T-cell (primary cell): ENCODE measurements at places on chromosomes 2 and 18.
A peak's percentile ranks its signal among the peaks of the same experiment; 100 is the strongest.

- H3K36me3 ChIP-seq, result no peaks in the 10 kb centered on the region
- no peaks in the 10 kb centered on the region for H3K27me3 ChIP-seq
- no peak overlapping the region for H3K27ac ChIP-seq
- no peaks in the 10 kb centered on the region for H3K4me1 ChIP-seq
- no peak for DNase-seq
Measured at GRCh38 chr2:173568054-173568453, 213.4 kb downstream of the CDCA7 start.

GRCh38 chr2:239824866-239825704 is 200.1 kb downstream of the NDUFA10 start:
- H3K36me3 ChIP-seq, result no peaks in the 10 kb centered on the region
- H3K4me1 ChIP-seq, result no peaks in the 10 kb centered on the region
- no peak overlapping the region for H3K27ac ChIP-seq

- no peaks in the 10 kb centered on the region for H3K36me3 ChIP-seq
- no peaks in the 10 kb centered on the region for H3K27me3 ChIP-seq
- H3K4me3 ChIP-seq, result no peak overlapping the region
- peaks cover 8% of the 10 kb centered on the region for H3K4me1 ChIP-seq
Measured at GRCh38 chr2:59463426-59463825, 1090.0 kb downstream of the BCL11A start.

GRCh38 chr2:121944072-121944831 is 188.8 kb downstream of the TSN start:
- H3K4me1 ChIP-seq, result no peaks in the 10 kb centered on the region
- H3K27me3 ChIP-seq, result no peaks in the 10 kb centered on the region
- DNase-seq, result no peak
- H3K27ac ChIP-seq, result no peak overlapping the region
- H3K4me3 ChIP-seq, result no peak overlapping the region

DNA sequence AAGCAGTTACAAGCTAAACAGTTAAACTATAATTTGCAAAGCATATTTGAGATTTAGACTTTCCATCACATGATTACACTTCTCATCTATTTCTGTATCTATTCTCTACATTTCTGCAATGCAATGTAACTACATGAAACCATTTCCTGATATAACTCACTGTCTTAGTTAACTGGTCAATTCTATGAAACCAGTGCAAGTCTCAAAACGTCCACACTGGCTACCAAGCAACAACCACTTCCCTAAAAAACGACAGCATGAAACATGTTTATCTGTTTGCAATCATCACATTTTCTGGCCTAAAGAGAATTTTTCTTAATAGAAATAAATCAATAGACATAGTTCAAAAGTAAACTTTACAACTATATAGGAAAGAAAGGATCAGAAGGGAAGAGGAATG is 17.4 kb downstream of the FECH start:
- no peaks in the 10 kb centered on the region for H3K4me1 ChIP-seq
- peaks cover 69% of the 10 kb centered on the region for H3K36me3 ChIP-seq
- no peak for DNase-seq
- H3K27me3 ChIP-seq, result no peaks in the 10 kb centered on the region
- H3K27ac ChIP-seq, result no peak overlapping the region

DNA sequence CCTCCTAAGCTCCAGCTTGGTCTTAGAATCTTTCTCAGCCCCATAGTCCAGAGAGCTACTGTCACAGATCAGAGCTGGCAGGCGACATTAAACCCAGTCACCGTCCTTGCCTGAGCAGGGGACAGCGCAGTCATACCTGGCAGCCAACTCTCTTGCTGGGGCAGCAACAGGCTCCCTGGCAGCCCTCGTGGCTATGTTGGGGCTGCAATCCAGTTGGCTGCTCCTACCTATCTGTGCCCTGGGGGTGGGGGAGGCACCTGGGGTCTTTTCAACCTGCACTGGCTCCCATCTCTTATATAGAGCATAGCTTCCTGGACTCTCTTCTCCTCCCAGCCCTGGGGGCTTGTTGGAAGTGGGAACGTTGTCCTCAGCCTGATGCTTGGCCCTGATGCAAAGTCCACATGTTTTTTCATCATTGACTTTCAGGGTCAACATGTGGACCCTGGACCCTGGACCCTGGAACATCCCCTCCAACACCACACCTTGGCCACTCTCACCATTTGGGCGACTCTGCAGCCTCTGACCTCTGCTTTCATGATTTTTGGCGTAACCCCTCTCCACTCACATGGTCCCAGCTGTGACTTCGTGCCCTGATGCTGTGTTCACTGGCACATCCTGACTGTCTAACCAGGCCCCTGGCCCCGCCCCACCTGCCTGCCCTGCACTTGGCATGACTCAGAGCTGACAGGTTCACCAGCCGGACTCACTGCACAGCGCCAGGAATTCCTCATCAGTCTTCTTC is 45.6 kb downstream of the ATOH8 start:
- no peaks in the 10 kb centered on the region for H3K36me3 ChIP-seq
- H3K27ac ChIP-seq, result no peak overlapping the region
- peaks cover 6% of the 10 kb centered on the region for H3K4me1 ChIP-seq

- H3K27ac ChIP-seq, result no peak overlapping the region
- no peak for DNase-seq
- no peak overlapping the region for H3K4me3 ChIP-seq
- no peaks in the 10 kb centered on the region for H3K36me3 ChIP-seq
Measured at GRCh38 chr2:182587831-182588230, 128.2 kb upstream of the DNAJC10 start.

GRCh38 chr18:24381126-24381525 is 16.5 kb downstream of the OSBPL1A start:
- H3K27me3 ChIP-seq, result no peaks in the 10 kb centered on the region
- H3K36me3 ChIP-seq, result no peaks in the 10 kb centered on the region
- no peak for DNase-seq
- H3K4me3 ChIP-seq, result no peak overlapping the region
- H3K27ac ChIP-seq, result no peak overlapping the region

- no peak for DNase-seq
- peak overlapping the region; percentile 56 for H3K27ac ChIP-seq
Measured at GRCh38 chr2:173149491-173149890, 73.8 kb downstream of the MAP3K20 start.

DNA sequence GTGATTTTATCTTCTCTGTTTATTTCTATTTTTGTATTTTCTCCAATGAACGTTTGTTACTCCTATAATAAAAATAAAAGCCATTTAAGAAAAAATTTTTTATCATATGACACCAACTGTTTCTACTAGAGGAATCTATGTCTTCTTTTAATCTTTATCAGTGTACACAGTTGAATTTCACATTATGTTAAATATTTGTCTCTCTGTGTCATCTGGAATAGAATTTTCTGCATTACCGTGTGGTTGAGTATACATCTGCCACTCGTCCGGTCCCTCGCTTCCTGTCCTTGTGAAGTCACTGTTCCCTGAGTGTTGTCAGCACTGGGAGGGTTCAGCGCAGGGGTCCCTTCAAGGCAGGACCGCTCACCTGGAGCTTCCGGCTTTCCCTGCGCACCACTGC is 99.2 kb downstream of the LDLRAD4 start:
- H3K36me3 ChIP-seq, result no peaks in the 10 kb centered on the region
- no peaks in the 10 kb centered on the region for H3K27me3 ChIP-seq
- no peak overlapping the region for H3K4me3 ChIP-seq
- H3K27ac ChIP-seq, result no peak overlapping the region

GRCh38 chr2:207087046-207087902 is 78.5 kb downstream of the KLF7 start:
- peaks cover 8% of the 10 kb centered on the region for H3K4me1 ChIP-seq
- H3K36me3 ChIP-seq, result peaks cover 4% of the 10 kb centered on the region
- no peaks in the 10 kb centered on the region for H3K27me3 ChIP-seq

DNA sequence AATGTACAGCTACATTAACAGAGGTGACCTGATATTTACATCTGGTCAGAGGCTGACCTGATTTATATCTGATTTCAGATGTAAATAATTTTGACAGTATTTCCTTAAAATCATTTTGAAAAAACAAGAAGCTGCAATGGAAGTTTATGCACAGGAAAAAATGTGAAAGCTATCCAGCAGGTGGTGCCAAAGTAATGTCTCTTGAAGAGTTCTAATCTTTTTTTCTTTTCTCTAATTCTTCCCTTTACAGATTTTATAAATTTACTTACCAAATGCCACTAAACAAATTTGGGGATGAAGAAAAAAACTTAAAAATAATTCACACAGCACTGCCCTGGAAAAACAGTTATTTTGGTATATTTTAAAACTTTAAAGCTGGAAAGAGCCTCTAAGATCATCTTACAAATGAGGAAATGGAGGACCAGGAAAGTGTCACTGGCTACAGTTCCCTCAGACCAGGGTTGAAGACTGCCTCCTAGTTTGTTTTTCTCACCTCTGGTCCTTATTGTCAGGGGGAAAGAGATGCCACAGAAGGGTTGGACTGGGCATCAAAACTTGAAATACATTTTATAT is 16.4 kb upstream of the FBLN7 start:
- H3K36me3 ChIP-seq, result peaks cover 13% of the 10 kb centered on the region
- H3K27ac ChIP-seq, result no peak overlapping the region
- no peaks in the 10 kb centered on the region for H3K27me3 ChIP-seq
- H3K4me3 ChIP-seq, result no peak overlapping the region

DNA sequence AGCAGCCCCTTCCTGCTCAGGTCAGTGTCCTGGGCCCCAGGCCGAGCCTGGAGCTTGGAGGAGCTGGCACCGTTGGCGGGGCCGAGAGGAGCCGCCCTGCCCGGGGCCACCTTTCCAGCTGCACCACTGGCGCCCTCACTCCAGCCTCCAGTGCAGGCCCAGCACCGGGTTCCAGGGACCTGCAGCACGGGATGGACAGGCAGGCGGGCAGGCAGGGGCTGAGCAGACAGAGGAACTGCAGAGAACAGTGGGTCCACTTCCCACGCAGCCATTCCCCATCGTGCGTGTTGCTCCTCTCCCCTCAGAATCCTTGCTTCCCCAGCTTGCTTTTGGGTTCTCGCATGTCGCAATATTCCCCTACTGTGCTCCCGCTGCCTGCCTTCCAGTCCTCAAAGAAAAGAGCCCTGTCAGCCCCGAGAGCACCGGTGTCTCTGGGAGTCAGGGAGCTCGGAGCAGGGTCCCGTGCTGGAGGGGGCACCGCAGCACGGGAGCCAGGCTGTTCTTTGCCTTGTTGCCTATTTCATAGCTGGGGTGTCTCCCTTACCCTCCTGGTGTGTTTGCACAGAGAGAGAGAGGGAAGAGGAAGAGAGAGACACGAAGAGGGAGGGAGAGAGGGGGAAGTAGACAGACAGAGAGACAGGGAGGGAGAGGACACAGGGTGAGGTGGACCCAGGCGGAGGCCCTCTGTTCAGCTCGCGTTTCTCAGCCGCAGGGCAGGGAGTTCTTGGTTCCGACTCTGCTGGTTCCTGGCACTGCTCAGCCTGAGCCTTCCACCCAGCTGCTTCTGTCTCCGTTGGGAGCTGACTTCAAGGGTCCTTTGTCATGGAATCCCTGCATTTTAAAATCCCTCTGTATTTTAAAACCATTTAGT is 126.0 kb downstream of the MBP start:
- no peak overlapping the region for H3K27ac ChIP-seq
- no peak overlapping the region for H3K4me3 ChIP-seq
- H3K27me3 ChIP-seq, result no peaks in the 10 kb centered on the region
- H3K4me1 ChIP-seq, result peaks cover 28% of the 10 kb centered on the region
- peaks cover 35% of the 10 kb centered on the region for H3K36me3 ChIP-seq

- H3K27me3 ChIP-seq, result no peaks in the 10 kb centered on the region
- no peak overlapping the region for H3K4me3 ChIP-seq
- no peak for DNase-seq
- H3K4me1 ChIP-seq, result no peaks in the 10 kb centered on the region
Measured at GRCh38 chr2:114542695-114543094, 100.3 kb downstream of the DPP10 start.

GRCh38 chr2:206095536-206096332 is 9.8 kb upstream of the INO80D start:
- H3K4me1 ChIP-seq, result no peaks in the 10 kb centered on the region
- H3K27ac ChIP-seq, result no peak overlapping the region
- no peaks in the 10 kb centered on the region for H3K36me3 ChIP-seq
- no peak overlapping the region for H3K4me3 ChIP-seq
- no peaks in the 10 kb centered on the region for H3K27me3 ChIP-seq

DNA sequence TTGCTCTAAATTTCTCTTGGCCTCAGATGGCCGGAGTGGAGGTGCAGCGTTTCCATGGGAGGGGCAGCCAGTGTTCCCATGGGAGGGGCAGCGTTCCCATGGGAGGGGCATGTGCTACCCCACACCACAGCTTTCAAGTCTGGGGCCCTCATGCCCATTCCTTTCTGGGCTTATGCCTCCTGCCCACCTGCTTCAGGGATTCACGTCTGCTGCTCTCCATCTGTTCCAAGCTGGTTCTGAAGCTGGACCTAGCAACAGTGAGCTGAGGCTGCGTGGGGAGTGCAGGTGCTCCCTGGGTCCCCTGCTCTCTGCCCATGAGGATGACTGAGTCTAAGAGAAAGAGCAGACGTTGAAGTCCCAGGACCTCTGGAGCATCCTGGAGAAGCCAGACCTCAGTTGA is 243.1 kb upstream of the PXDN start:
- no peaks in the 10 kb centered on the region for H3K4me1 ChIP-seq
- H3K27ac ChIP-seq, result no peak overlapping the region
- peaks cover 8% of the 10 kb centered on the region for H3K27me3 ChIP-seq
- no peak overlapping the region for H3K4me3 ChIP-seq
- no peak for DNase-seq
- no peaks in the 10 kb centered on the region for H3K36me3 ChIP-seq

- no peaks in the 10 kb centered on the region for H3K4me1 ChIP-seq
- no peak overlapping the region for H3K4me3 ChIP-seq
- no peak overlapping the region for H3K27ac ChIP-seq
- H3K27me3 ChIP-seq, result no peaks in the 10 kb centered on the region
Measured at GRCh38 chr2:215622837-215623236, 187.0 kb upstream of the FN1 start.

GRCh38 chr2:17935242-17935885 is 56.9 kb downstream of the KCNS3 start:
- H3K36me3 ChIP-seq, result no peaks in the 10 kb centered on the region

DNA sequence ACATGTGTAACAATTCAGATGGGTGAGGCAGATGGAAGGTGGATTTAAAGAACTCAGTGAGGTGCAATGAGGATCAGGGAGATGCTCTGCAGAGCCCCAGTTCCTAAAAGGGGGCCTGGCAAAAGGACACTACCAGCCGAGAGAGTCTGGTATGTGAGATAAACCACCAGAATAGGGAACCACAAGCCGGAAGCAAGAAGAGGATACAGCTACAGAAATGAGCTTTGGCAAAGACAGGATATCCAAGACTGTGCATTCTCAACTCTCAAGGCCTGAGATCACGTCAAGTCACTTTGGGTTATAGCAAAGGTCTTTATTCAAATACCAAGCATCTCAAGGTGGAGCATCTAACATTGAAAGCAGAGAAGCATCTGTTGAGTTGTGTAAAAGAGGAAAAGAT is 293.5 kb downstream of the ARHGAP15 start:
- H3K4me3 ChIP-seq, result no peak overlapping the region
- no peak overlapping the region for H3K27ac ChIP-seq
- DNase-seq, result peak; percentile 0
- H3K4me1 ChIP-seq, result peaks cover 2% of the 10 kb centered on the region

- no peaks in the 10 kb centered on the region for H3K27me3 ChIP-seq
- no peak for DNase-seq
- H3K27ac ChIP-seq, result no peak overlapping the region
- peaks cover 2% of the 10 kb centered on the region for H3K4me1 ChIP-seq
Measured at GRCh38 chr2:144546933-144547332, 27.0 kb upstream of the ZEB2 start.

GRCh38 chr18:2111456-2111855 is 459.8 kb downstream of the METTL4 start:
- H3K27ac ChIP-seq, result no peak overlapping the region
- H3K27me3 ChIP-seq, result no peaks in the 10 kb centered on the region
- H3K36me3 ChIP-seq, result no peaks in the 10 kb centered on the region

GRCh38 chr2:8193686-8194615 is 487.9 kb upstream of the ID2 start:
- DNase-seq, result no peak
- peaks cover 2% of the 10 kb centered on the region for H3K36me3 ChIP-seq
- H3K4me1 ChIP-seq, result no peaks in the 10 kb centered on the region
